ENCODE measurements at places on chromosomes 13 and 19.

DNA sequence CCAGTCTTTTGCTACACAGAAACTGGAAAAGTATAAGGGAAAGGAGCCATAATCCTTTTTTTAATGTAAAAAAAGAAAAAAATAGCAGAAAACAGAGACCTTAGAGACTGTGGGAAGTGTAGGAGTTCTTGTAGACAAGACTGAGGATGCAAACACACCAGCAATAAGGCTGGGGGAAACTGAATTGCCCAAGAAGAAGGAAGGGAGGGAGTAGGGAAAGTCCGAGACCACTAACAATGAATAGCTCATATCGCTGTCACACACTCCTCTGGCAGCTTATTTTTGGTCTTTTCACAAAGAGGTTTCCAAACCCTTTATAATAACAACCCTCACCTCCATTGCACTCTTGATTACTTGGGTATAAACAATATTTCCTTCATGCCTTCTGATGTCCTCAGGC, 952.0 kb downstream of the SLITRK5 start:
- no peak for DNase-seq

GRCh38 chr19:40811478-40812341, 12.7 kb downstream of the EGLN2 start:
- no peak for DNase-seq

DNA sequence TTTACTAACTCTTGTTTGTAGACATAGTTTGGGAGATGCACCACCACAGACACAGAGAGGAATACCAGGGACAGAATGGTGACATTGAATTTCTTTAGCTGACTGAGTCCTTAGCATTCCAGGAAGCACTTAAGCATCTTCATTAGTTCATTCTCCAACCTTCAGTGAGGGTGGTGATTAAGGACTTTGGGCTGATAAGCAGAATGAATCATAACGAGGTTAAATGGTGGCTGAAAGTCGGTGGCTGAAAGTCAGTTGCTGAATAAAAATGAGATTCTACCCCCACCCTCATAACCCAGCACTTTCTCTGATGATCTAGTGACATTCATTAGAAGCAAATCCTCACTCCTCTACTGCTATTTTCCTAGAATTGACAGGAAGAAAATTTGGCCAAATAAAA, 10.6 kb downstream of the PCDH8 start:
- no peak for DNase-seq

DNA sequence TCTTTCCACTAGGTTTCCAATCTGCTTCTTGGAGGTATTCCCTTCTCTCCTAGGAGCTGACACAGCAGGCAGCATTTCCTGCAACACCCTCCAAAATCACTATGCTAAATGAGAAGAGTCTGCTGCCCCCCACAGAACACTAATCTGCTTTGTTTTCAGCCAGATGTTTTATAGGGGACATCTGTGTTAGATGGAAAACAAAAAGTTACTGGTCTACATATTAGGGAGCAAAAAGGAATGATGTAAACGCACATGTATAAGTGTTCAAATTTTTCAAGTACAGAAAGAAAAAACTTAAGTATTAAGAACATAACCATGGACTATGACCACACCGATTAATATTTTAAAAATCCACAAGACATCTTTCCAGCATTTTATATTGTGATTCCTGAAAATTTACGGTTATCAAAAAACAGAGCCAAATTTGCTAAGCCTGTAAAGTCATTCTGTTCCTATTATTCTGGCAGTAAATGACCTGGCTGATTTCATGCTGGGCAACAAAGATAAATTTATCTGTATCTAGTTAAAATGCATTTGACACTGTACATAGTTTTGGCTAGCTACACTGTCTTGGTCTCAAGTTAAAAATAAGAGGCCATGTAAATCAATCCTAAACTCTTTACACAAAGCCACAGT, 63.3 kb downstream of the DCLK1 start:
- DNase-seq = no peak

DNA sequence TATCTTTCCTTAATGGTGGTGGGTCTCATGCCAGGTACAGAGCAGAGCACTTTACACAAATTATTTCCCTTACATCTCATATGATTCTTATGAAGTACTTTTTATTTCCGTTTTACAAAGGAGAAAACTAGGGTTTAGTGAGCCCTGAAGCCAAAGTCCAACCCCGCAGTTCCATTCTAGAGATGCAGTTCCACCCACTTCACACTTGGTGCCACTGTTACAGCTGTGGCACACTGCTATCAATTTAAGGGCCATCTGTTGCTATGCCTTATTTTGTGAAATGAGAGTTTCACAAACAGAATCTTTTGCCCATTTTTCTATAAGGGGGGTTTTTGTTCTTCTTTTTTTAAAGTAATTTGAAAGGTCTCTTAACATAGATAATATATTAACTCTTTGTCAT, 12.9 kb downstream of the MIPEP start:
- no peak for DNase-seq

- DNase-seq = no peak
These were observed 31.2 kb upstream of the KL start for GRCh38 chr13:32984857-32985626.

GRCh38 chr19:43806848-43807247, 4.6 kb upstream of the LYPD5 start:
- no peak for DNase-seq

DNA sequence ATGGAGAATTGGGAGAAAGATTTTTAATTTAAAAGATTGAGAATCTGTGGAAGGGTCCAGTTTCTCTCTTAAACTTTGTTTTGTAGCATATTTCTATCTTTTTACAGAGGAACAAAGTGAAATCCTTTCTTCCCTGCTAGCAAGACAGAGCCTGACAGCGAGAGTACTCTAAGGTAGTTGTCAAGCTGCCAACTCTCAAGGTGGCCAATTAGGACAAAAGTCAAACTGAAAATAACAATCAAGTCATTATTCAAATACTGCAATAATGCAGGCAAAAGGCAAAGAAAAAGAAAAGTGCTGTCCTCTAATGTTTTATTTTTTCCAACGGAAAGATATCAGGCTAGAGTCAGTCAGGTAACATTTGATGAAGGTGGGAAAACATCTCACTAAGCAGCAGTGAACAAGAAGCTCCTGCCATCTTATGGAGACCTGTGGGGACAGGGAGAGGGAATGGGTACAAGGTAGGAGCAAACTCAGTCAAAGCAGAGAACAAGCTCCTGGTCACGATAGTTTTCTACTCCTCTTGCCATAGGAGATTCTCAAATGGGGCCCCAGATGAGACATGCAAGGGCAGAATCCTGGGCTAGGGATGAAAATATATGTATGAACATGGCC, 801.9 kb upstream of the SLITRK1 start:
- no peak for DNase-seq

DNA sequence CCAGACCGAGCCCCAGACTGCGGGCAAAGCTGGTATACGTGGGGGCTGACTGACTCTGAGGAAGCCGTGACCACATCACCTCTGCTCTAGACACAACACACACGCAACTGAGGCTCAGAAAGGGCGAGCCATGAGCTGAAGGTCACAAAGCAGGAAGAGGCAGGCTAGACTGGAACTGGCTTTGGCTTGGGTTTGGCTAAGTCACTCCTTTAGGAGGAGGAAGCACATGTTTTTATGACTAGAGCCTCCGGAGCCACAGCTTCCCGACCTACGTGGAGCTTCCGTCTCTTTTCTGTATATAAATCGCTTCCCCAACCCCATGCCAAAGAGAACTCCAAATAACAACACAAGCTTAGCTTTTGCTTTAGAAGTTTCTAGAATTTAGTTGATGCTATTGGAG, 48.0 kb downstream of the RFX2 start:
- no peak for DNase-seq

- DNase-seq = no peak
These were observed 9.0 kb downstream of the LPAR6 start for GRCh38 chr13:48403913-48404312.

- no peak for DNase-seq
These were observed 33.8 kb downstream of the ATP4B start for GRCh38 chr13:113624235-113624587.

DNA sequence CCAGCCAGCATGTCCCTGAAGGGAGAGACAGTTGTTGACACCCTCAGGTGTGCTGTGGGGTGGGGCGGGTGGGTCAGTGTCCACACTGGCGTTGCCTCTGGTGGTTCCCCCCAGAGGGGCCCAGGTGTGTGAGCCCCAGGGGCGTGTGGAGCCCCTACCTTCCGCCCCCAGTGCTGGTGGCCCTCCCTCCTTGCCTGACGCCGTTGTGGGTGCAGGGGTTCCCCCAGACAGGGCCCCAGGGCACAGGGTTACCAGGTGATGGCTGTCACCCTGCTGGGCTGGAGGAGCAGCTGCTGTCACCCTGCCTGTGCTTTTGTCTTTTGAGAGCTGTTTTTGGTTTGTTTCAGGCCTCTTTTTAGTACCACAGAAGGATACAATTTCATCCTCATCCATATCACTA, 27.2 kb downstream of the ATP4B start:
- no peak for DNase-seq

DNA sequence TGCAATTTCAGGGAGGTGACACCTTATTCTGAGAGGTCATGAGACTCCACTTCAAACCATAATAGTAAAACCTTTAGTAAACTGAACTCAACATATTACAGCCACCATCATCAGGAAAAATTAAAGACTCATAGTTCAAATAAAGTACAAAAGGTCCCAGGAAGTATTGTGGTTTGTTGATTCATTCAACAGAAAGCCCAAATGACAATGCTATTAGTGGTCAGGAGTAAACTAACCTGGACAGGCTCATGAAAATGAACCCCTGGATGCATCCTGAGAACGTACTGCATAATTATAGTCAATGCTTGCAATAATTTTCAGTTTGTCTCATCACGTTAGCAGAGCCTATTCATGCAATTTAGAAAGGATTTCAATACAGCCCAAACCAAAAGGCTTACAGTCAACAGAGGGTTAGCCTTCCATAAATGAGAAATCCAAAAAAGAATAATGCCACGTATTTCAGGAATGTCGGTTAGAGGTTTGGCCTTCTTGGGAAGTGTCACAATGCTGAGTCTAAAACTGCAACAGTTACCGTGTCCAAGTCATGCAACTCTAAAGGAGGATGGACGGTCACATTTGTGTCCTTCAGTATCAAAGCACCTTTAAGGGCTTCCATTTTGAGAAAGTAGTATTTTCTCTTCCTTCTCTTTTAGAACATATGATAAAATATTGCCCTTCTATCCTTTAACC, 280.8 kb downstream of the ABCC4 start:
- no peak for DNase-seq

- no peak for DNase-seq
These were observed 12.2 kb downstream of the TJP3 start for GRCh38 chr19:3720349-3720917.

DNA sequence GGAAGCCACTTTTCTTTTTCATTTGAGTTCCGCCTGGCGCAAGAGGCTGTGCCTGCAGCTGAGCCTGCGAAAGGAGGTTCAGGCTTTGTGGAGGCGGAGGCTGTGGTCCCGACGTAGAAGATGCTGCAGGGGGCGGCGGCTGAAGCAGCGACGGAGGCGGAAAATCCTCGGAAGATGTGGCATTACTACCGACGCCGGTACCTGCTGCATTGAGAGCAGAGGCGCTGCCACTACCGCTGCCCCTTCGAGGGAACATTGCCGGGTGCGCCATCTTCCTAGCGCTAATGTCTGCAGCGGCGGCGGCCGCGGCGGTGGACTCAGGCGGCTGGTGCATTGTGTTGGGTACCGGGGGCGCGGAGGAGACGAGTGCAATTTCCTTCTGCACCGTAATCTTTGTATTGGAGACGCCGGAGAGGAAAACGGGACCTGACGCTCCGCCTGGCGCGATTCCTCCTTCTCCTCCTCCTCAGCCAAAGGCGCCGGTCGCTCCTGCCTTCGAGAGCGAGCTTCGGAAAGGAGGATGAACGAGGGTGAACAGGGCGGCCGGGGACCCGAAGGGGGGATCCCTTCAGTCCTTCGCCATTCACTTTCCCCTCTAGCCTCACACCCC, at the start of gene TSC22D1:
Gene TSC22D1, minus strand, starts transcription at position 590 of the 610 bp plus-strand sequence. Its CDS starts 256 bp downstream, at position 334.
- peak; percentile 55 for DNase-seq

DNA sequence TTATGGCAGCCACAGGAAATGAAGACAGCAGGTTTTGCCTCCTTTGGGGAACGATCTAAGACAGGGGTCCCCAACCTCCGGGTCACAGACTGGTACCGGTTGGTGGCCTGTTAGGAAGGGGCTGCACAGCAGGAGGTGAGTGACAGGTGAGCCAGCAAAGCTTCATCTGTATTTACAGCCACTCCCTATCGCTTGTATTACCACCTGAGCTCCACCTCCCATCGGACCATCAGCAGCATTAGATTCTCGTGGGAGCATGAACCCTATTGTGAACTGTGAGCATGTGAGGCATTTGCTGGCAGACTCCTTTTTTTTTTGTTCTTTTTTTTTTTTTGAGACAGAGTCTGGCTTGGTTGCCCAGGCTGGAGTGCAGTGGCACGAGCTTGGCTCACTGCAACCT, 22.2 kb downstream of the F2RL3 start:
- no peak for DNase-seq

GRCh38 chr19:48428670-48429069, 17.1 kb upstream of the GRWD1 start:
- no peak for DNase-seq

GRCh38 chr19:1004803-1005664, 4.8 kb downstream of the GRIN3B start:
- DNase-seq = no peak

DNA sequence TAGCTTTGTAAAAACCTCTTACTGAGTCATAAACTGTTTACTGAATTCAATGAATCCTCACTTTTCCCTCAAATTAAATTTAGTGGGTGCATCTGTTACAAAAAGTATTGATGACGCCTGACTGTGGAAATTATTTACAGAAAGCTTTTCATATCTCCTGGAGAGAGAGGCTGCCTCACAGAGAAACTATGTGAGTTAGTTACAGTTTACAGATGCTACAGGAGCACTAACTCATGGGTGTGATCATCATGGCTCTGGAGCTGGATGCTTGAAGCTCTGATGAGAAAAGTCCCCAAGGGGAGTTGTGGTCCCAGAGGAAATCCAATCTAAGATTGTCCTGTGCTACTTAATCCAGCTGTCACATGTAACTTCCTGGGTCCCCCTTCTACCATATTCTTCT, 590.8 kb downstream of the LMO7 start:
- DNase-seq = no peak

DNA sequence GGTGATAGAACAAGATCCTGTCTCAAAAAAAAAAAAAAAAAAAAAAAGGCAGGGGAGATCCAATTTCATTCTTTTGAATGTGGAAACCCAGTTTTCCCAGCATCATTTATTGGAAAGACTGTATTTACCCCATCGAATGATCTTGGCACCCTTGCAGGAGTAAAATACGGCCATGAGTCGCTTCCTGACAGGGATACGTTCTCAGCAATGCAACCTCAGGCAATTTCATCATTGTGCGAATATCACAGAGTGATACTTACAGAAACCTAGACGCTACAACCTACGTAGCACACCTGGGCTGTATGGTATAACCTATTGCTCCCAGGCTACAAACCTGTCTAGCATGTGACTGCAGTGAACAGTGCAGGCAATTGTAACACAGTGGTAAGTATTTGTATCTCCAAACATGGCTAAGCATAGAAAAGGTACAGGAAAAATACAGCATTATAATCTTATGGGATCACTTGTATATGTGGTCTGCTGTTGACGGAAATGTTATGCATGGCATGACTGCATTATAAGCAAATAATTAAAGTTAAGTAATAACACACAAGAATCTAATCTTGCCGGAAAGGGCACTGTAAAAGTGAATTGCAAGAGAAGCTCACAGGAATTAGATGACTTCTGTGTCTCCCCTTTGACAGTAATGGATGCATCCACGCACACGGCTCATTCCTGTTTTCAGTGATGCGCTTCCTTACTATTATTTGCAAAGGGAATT, 24.1 kb downstream of the RFX2 start:
- DNase-seq = no peak

GRCh38 chr13:60611523-60611922, 214.5 kb downstream of the TDRD3 start:
- DNase-seq = no peak
